ENCODE measurements at places on chromosomes 11 and 22.

GRCh38 chr11:95330302-95330701 is 99.3 kb upstream of the SESN3 start:
- DNase-seq: no peak

DNA sequence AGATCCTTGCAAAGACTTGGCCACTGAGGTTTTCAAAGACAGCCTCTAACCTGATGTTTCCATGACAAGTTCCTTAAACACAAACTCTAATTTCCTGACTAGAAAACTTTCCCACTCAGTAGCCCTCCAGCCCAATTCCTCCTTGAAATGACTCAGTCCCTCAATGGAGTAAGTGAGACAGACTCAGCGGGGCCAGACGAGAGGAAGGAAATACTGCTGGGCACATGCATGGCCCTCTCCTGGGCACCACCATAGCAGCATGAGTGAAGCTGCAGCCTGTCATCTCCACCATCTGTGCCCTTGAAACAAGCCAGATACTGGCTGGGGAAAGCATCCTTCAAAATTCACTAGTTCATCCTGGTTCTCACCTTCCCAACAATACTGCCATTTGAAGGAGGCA is 76.2 kb upstream of the GDPD4 start:
- no peak for DNase-seq

DNA sequence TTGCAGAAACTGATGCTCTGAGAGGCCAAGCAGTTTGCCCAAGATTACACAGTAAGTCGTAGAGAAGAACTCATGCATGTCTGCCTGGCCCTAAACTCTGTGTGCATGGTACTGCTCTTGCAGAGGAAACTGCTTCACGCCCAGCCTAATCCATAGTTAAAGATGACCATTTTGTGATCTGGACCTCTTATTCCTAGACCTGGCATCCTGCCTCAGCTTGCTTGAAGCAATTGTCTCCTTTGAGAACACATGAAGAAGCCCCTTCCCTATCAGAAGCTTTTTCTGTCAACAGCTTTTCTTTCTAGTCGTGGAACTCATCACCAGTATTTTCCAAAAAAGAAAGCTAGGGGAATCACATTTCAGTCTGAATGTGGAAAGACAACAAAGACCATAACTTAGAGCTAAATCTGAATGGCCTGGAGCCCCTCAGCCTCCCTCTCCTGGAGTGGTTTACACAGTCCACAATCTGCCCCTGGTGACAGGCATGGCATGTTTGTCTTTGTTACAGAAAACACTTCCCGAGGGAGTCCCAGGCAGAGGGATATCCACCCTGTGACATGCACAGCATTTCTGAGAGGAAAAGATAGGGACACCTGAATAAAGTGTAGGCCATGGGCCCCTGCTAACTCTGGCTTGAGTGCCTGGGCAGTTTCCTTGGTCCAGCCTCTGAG is 2.9 kb upstream of the FZD4 start:
- DNase-seq: no peak

DNA sequence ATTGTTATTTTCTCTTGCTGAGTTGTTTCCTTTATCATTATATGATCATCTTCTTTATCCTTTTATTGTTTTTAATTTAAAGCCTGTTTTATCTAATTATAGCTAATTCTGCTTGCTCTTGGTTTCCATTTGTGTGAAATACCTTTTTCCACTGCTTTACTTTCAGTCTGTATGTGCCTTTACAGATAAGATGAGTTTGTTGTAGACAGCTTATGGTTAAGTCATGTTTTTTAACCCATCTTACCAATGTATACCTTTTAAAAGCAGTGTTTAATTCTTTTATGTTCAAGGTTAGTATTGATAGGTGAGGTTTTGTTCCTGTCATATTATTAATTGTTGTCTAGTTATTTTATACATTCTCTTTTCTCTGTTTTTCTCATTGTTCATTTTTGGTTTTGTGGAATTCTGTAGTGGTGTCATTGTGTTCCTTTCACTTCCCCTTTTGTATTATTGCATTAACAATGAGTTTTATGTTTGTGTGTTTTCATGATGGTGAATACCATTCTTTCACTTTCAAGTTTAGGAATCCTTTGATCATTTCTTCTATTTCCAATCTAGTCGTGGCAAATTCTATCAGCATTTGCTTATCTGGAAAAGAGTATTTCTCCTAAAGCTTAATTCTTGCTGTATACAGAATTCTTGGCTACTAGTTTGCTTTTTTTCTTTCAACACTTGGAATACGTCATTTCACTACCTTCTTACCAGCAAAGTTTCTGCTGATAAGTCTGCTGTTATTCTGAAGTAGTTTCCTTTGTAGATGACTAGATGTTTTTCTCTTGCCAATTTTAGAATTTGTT is 21.8 kb downstream of the OR5AN1 start:
- no peak for DNase-seq

- no peak for DNase-seq
Measured at GRCh38 chr11:14312736-14313438, 46.1 kb downstream of the RRAS2 start.

- DNase-seq: no peak
Measured at GRCh38 chr11:47261291-47261800, 3.5 kb downstream of the NR1H3 start.

DNA sequence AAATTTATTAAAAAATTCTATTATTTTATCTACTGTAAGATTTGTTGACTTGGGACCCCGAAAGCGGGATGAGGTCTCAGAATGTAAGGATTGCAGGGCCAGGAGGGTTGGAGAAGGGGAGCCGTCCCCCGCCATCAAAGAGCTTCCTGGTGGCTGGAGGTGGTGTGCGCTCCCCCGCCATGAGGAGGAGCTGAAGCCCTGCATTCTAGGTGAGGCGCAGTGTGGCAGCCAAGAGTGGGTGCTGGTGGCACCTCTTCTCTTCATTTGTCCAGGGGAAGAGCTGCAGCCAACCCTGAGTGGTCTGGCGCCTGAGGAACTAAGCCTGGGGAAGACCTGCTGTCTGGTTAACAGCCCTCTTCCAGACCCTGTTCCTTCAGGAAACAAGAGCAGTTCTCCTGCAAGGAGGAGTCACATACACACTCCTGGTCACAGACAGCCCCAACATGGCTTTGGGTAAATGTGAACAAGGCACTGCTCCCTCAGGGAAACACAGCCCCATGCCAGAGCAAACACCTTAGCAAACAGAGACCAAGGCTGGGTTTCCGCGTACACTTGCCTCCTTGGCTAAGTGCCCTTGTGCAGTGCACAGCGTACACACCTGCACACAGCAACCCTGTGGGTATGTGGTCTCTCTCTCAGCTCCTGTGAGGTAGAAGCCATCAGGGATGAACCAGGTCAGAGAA is 17.3 kb downstream of the RTN4RL2 start:
- no peak for DNase-seq

- no peak for DNase-seq
Measured at GRCh38 chr11:131899950-131900580, 529.6 kb downstream of the NTM start.

GRCh38 chr11:6486256-6486655 is 5.0 kb downstream of the TIMM10B start:
- DNase-seq: no peak

GRCh38 chr11:76706667-76707066 is 36.1 kb upstream of the LRRC32 start:
- DNase-seq: no peak

GRCh38 chr11:17353821-17354600 is 2.4 kb downstream of the NCR3LG1 start:
- no peak for DNase-seq

GRCh38 chr11:102599642-102600261 is 25.4 kb downstream of the MMP20 start:
- DNase-seq: peak; percentile 87

- DNase-seq: peak; percentile 69
Measured at GRCh38 chr22:50282361-50283155, 12.4 kb upstream of the MAPK11 start.

GRCh38 chr11:78045851-78046485 is 17.7 kb upstream of the THRSP start:
- DNase-seq: peak; percentile 53

- no peak for DNase-seq
Measured at GRCh38 chr11:75424396-75424795, 8.6 kb downstream of the KLHL35 start.

DNA sequence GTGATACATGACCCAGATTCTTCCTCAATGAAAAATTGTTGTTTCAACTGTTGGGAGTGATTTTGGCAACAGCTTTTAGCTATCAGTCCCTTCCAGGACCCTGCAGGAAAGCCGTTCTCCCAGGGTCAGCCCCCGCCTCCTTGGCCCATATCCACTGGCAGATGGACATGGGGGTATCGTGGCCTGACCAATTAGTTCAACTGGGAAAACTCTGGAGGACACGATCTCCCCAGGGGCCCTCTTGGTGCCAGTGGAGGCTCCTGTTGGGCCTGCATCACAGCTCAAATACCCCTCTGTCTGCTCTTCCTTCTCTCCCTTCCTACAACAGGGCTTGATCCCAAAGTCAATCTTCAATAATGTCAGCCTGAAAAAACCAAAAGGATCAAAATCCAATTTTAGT is 272.5 kb upstream of the B3GAT1 start:
- no peak for DNase-seq

DNA sequence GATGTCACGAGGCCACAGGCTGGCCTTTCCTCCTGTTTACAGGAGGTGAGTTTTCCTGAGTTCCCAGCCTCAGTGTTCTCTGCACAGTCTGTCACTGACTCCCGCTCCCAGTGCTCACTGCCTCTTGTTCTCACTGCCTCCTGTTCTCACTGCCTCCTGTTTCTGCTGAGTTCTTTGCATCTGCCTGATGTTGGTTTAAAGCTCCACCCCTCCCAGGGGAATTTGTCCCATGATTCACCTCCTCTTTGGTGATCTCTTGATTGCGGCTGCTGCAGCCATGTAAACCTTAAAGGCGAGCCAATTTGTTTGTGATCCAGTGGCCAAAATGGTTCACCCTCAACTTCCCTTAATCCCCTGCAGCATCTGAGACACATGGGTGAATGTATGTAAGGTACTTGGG is 6.0 kb upstream of the TUBA8 start:
- DNase-seq: no peak

GRCh38 chr11:118870396-118871343 is 13.0 kb upstream of the CXCR5 start:
- no peak for DNase-seq

DNA sequence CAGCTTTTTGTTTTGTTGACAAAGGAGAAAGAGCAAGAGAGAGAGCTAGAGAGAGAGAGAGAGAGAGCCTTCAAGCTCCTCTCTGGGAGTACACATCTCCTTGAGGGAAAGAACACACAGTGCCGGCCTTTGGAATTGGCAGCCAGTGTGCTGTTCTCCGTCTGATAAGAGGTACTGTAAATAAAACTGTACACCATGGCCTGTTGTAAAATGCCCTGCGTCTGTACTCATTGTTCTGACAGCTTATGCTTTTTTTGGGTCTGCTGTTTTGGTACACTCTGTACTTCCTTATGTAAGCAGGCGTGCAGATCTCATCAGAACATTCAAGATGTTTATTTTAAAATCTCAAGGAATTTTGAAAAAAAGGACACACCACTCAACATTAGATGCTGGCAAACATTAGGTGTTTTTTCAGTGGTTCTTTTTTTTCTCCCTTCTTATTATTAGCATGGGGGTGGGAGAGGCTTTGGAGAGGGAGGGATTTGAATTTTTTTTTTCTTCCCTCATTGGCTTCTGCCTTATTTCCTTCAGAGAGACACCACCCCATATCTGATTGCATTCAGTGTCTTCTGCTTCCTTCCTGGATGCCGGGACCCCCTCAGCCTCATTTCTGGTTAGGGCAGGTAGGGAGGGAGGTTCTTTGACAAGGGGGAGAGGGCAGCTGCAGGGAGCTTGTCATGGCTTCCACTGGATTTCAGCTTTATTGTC is 116.8 kb upstream of the NNMT start:
- DNase-seq: no peak

DNA sequence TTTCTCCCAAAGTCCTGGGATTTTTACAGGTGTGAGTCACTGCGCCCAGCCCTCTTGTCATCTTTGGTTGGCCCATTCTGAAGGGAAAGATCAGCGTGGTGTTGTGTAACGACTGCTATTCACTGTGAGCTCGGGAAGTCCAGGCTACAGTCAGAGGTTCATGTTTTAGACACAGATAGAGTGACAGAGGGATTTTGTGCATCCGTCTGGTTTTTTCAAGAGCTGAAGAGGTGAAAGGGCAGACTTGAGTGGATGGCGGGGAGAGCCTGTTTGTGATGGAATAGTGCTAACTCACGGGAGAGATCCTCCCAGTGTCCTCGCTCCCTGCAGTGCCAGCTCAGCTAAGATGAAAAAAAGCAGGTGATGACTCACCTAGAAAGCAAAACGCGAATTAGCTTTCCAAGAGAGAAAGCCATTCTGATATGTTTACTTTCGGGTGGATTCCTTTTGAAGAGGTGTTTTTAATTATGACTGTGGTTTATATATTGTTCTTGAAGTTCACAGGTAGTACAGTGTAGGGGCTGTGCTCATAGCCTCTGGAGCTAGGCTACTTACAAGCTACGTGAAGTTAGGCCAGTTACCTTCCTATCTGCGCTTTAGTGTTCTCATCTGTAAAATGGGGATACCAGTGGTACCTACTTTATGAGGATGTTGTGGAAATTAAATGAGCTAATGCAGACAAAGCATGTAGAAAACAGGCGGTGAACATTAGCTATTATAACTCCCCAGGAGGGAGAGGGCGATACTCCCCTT is 67.2 kb downstream of the C11orf91 start:
- peak; percentile 98 for DNase-seq

GRCh38 chr22:49400136-49400940 is 427.3 kb downstream of the BRD1 start:
- peak; percentile 0 for DNase-seq

- peak; percentile 14 for DNase-seq
Measured at GRCh38 chr11:34926831-34927132, 10.4 kb downstream of the PDHX start.

DNA sequence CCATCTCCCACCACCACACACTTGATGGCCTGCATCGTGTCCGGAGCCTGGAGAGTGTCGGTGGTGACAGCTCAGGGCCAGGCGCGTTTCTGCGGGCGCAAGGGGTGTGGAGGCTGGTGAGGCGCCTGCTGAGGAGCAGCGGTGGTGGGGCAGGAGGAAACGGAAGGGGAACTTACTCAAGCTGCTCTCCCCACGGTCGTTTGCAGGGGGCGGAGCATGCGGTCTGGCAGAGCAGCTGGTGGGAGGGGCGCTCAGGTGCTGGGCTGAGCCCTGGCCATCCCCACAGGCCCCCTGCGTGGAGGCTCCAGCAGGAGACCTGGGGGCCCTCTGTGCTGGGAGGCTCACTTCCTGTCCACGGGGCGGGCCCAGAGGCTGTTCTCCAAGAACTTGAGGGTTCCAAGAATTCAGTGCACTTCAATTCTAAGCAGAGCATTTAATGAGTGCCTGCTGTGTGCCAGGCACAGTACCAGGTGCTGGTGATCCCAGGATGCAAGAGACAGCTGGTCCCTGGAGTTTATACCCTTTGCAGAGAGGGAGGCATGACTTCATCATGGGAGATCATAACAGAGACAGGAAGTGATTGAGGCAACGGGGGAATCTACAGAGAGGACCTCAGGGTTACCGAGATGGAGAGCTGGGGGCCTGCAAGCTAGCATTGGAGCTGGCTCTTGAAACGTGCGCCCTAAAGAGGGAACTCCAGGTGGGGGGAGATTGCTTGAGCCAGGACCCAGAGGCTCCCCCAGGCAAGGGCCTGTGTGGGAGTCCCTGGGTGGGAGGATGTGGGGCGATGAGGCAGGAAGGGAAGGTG is at the start of gene RAC2:
TSS of gene RAC2 (minus strand) at position 156 of the 808 bp plus-strand sequence. CDS start at position 35, 121 bp downstream.
- no peak for DNase-seq
